ENCODE measurements at places on chromosomes 11 and 22. TPM values are rescaled to one million over a fixed set of nuclear protein-coding genes. Genes with fewer than 3 reads are reported as not detected.

The PRAME gene
- 113 TPM for total RNA-seq

The COMMD9 gene
- total RNA-seq: 130 TPM

The OR52H1 gene
- total RNA-seq: not detected

The NEFH gene
- not detected for total RNA-seq

The LDHAL6A gene
- total RNA-seq: not detected

The HSPB2 gene
- 3.8 TPM for total RNA-seq

The EHF gene
- 6.0 TPM for total RNA-seq

The PUS3 gene
- total RNA-seq: 10.6 TPM

The RPS13 gene
- total RNA-seq: 775 TPM

The IGLL1 gene
- not detected for total RNA-seq

The RTN4RL2 gene
- total RNA-seq: 0.03 TPM

The GLYAT gene
- total RNA-seq: not detected

The FAM227A gene
- total RNA-seq: not detected

The CD6 gene
- not detected for total RNA-seq

The CD3D gene
- not detected for total RNA-seq

The GLB1L3 gene
- not detected for total RNA-seq

The SYT9 gene
- 0.23 TPM for total RNA-seq

The TMEM121B gene
- total RNA-seq: not detected

The SCYL1 gene
- total RNA-seq: 56.3 TPM

The TSPAN32 gene
- total RNA-seq: 6.0 TPM

The KRTAP5-7 gene
- total RNA-seq: not detected
